Activated T-cell treated with anti-CD3 and anti-CD28 coated beads, Interleukin-2, amount 50 U/mL, for 72 hours (primary cell): ENCODE measurements at places on chromosomes 7 and 10. TPM values are rescaled to one million over a fixed set of nuclear protein-coding genes. Genes with fewer than 3 reads are reported as not detected.

Gene TMEM178B
- 1.0 TPM for total RNA-seq

Gene AGBL3
- 2.4 TPM for total RNA-seq

Gene MAPK8
- 60.2 TPM for total RNA-seq

Gene MUC3A
- not detected for total RNA-seq

Gene LBX1
- not detected for total RNA-seq

Gene GLUD1
- 160 TPM for total RNA-seq

Gene CDH23
- 1.1 TPM for total RNA-seq

Gene AOC1
- not detected for total RNA-seq

Gene NRCAM
- 2.5 TPM for total RNA-seq

Gene HOXA9
- total RNA-seq: not detected

Gene ZPBP
- not detected for total RNA-seq

Gene TFR2
- total RNA-seq: 5.8 TPM

Gene ANKRD30A
- total RNA-seq: not detected

Gene DRGX
- total RNA-seq: not detected

Gene HMX3
- total RNA-seq: 2.0 TPM

Gene ICA1
- total RNA-seq: 2.7 TPM
